ENCODE measurements at places on chromosomes 1 and 21.

- DNase-seq: peak; percentile 40
These were observed 52.9 kb upstream of the CD46 start for GRCh38 chr1:207698822-207699483.

- peak; percentile 11 for DNase-seq
These were observed 122.0 kb downstream of the BEND5 start for GRCh38 chr1:48654606-48655210.

- no peak for DNase-seq
These were observed 42.2 kb upstream of the ZNF326 start for GRCh38 chr1:89952605-89953130.

- no peak for DNase-seq
These were observed 61.4 kb upstream of the CD34 start for GRCh38 chr1:207972337-207972736.

DNA sequence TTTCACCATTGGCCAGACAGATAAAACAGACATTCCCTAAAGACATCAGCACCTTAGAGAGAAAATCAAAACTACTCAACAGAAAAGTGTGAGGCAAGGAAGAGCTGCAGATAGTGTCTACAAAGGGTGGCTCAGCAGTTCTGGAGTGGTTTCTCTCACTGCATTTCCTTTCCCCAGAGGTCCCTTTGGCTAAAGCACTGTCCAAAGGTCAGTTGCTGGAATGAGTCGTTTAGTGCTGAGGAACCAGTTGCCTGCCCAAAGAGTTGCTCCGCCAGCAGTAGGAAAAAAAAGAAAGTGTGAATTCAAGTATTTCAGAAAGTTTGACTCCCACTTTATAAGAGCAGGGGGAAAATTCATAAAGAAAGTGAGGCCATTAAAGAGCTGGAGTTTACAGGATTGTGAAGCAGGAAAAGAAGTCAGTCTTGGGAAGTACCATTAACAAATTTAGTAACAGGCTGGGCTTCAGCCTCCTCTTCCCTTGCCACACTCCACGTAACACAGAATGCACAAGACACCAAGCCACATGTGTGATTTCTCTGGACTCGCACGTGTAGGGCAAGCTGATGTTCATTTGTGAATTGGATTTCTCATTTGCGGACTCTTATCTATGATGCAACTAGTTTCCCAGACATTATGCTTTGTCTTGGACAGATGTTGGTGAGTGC is 122.2 kb downstream of the RUNX1 start:
- no peak for DNase-seq

DNA sequence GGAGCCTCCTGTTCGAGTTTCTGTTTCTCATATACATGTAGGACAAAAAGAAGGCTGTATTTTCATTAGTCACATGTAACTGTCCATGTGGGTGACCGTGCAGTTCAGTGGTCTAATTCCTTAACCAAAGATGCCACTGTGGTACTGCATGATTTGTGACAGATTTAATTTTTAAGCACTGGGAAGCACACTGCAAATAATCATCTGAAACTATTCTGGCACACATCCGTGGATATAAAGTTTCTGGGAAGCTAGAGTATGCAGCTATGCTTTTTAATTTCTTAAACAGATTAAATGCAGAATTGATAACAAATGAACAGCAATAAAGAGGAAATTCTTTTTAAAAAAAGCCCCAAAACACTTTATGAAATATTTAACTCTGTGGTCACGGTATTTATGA is 254.8 kb downstream of the LMO4 start:
- no peak for DNase-seq

DNA sequence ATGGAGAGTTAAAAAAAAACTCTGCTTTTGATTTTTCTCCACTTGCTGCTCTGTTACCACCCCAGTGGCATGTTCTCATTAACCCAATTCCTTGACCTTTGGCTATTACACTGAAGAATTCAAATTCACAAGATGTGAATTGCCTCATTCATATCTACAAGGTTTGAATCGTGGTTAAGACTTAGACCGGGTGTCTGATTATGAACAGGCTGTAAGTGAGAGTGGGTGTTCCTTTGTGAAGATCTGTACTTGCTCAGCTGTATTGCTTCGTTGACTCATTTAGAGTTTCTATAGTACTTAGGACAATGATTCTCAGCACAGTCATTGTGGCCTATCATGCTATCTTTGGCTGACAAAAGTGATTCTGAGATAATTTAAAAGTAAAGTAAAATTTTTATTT is 36.4 kb downstream of the DNM3 start:
- no peak for DNase-seq

DNA sequence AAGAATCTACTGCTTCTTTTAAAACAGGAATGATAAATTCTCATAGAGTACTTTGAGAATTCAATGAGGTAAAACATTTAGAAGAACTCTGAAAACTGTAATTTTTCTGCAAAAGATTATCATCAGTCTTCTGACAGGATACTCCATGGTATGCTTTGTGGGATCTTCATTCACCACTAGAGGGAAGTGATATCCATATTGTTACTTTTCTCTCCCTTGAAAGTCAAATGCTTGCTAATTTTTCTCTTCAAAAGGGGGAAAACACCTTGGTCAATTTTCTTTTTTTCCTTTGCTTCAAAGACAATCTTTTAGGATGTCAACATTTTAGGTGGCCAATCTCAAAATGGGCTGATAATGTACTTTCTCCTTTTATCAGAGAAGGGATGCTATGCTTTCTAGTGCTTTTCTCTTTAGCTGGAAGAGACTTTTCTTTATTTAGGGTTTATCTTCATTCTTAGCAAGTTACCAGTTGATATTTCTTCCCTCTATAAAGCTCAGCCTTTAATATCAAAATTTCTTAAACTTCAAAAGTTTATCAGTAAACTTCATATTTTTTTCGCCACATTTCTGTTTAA is 95.5 kb downstream of the NEGR1 start:
- DNase-seq: no peak

GRCh38 chr1:51946300-51946699 is 44.2 kb downstream of the RAB3B start:
- no peak for DNase-seq

GRCh38 chr1:180633057-180634056 is 1.5 kb downstream of the XPR1 start:
- DNase-seq: no peak

DNA sequence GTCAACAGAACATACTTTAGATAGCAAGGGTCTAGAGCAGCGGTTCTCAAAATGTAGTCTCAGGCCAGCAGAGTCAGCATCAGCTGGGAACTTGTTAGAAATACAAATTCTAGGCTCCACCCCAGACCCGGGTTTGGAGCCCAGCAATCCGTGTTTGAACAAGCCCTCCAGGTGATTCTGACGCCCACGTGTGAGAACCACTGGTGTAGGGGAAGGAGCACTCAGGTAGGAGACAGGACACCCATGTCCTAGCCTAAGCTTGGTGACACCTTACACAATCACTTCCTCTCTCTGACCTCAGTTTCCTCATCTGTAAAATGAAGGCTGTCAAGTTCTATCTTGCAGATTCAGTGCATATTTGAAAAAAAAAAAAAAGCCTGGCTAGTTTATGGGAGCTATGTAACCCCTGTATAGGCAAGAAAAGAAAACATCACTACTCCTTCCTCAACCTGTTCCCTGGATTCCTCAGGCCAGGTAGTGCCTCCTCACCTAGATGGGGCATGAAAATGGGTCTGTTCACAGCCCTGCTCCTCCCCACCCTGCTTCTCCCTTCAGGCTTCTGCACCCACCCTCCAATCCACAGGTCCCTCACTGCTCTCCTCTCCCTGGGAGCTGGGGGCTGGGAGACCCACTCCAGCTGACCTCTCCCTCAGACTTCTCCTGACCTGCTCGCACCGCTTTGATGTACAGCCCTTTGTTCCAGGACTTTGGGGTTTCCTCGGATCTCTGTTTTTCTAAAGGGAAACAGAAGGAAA is 7.1 kb upstream of the PHLDA3 start:
- no peak for DNase-seq

DNA sequence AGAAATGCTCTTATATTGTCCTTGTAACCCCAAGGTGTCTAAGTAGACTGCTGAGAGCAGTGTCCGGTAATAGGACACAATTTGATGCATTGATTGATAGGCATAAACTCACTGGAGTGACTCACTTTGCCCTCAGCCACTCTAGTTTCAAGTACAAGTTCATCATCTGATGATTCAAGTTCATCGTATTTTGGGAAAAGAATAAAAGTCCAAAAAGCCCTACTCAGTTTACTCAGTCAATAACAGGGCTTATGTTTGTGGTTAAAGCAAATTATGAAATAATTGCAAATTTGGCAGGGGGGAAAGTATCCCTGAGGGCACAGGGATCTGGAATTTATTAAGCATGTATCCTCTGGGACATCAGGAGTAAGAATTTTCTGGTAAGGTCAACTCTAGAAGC is 7.6 kb upstream of the ATF3 start:
- no peak for DNase-seq

DNA sequence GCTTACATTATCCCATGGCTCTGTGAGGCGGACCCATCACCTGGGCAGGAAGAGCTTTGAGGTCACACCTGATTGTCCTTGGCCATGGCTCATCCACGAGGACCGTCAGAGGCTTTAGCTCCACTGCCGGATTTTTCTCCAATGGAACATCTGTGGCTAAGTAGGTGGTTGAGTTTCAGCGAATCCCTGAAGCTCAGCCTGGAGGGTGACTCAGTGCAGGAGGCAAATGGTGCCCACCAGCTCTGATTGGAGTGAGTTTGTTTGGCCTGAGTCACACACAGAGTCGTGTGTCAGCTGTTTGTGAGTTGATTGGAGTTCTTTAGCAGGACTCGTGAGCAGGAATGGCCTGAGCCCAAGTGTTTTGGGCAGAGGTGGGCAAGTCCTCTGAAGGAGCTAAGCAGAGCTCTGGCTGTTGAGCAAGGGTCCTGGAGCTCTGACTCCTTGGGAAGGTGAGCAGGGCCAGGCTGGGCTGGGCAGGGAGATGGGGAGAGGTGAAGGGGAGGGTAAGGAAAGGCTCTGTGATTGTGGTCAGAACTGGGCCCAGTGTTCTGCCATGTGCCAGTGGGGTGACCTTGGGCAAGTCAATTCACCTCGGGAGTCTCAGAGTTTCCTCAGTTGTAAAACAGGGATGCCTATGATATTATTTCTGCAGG is 2.0 kb downstream of the SLC6A17 start:
- DNase-seq: no peak

GRCh38 chr1:191575180-191575579 is 583.1 kb upstream of the RGS18 start:
- no peak for DNase-seq

GRCh38 chr1:33036051-33036525 is 595 bp downstream of the AK2 start:
- DNase-seq: no peak

- DNase-seq: no peak
These were observed 3.8 kb upstream of the LRRC47 start for GRCh38 chr1:3799976-3800685.

GRCh38 chr1:38790422-38791163 is 69.0 kb downstream of the RRAGC start:
- DNase-seq: no peak

- peak; percentile 29 for DNase-seq
These were observed 15.5 kb downstream of the TEX38 start for GRCh38 chr1:46687093-46687659.

DNA sequence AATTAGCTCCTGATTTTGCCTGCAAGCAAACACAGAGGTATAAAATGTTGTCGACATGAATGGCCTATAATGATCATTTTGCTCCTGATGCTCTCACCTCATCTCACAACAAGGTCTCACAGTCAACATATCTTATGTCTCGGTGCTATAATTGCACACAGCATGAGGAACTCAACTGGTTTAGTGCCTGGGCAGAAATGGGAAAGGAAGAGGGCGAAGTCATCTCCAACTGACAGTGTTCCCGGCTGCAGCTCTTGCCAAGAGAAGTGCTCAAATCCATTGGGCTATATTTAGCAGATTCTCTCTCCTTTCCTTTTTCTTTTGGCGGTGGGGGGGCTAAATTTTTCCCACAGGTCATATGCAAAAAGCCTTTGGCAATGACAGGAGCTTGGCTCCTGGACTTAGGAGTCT is 53.0 kb downstream of the SLC45A1 start:
- DNase-seq: no peak

DNA sequence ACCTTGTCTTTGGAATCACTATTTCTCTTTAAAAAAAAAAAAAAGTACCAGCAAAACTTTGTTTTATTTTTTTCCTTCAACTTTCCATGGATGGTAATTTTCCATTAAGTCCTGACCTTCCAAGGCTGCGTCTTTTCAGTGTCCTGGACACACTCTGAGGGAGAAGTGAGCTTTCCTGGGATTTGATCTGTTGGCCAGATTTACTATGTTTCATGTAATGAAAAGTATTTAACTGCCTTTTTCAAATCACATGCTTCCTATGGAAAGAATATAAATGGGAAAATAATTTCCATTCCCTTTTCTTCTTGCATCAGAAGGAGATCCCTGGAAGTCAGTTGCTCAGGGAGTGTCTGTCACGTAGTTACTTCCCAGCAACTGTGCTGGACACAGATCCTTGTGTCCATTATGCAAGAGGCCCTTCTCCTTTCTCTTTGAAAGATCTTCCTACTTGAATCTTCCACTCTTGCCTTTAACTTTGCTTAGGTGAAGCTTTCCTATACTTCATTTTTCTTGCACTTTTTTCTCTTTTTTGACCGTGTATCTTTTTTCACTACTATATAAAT is 59.3 kb downstream of the CENPF start:
- DNase-seq: no peak

DNA sequence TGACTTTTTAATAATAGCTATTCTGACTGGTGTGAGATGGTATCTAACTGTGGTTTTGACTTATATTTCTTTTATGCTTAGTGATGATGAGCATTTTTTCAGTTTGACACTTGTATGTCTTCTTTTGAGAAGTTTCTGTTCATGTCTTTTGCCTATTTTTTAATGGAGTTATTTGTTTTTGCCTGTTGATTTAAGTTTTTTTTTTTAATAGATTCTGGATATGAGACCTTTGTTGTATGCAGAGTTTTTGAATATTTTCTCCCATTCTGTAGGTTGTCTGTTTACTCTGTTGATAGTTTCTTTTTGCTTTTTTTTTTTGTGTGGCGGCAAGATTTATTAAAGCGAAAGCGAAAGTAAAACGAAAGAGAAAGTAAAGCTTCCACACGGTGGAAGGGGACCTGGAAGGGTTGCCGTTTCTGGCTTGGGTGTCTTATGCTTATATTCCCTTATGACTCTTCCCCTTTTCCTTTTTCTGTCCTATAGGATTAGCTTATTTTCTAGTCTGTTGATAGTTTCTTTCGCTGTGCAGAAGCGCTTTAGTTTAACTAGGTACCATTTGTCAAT is 67.6 kb downstream of the TBX19 start:
- no peak for DNase-seq

GRCh38 chr1:236129306-236129705 is 13.0 kb upstream of the GPR137B start:
- peak; percentile 39 for DNase-seq

Measured in anterior cingulate cortex (tissue), 58 donors.